ENCODE measurements at places on chromosomes 16 and 17.

DNA sequence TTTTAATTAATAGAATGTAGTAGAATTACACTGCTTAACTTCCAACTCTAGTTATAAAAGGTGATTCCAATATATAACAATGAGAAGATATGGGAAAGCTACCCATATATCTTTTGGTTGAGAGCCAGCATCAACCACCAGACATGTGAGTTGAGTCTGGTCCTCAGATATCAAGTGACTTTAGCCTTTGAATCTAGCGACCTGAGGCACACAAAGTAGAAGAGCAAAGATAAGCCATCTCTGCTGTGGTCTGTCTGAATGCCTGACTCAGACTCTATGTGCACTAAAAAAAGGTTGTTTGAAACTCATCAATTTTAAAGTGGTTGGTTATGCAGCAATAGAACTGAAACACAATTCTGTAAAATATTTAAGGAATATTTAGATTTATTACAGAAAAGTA lies 492.5 kb upstream of the SOX9 start:
- DNase-seq: no peak

DNA sequence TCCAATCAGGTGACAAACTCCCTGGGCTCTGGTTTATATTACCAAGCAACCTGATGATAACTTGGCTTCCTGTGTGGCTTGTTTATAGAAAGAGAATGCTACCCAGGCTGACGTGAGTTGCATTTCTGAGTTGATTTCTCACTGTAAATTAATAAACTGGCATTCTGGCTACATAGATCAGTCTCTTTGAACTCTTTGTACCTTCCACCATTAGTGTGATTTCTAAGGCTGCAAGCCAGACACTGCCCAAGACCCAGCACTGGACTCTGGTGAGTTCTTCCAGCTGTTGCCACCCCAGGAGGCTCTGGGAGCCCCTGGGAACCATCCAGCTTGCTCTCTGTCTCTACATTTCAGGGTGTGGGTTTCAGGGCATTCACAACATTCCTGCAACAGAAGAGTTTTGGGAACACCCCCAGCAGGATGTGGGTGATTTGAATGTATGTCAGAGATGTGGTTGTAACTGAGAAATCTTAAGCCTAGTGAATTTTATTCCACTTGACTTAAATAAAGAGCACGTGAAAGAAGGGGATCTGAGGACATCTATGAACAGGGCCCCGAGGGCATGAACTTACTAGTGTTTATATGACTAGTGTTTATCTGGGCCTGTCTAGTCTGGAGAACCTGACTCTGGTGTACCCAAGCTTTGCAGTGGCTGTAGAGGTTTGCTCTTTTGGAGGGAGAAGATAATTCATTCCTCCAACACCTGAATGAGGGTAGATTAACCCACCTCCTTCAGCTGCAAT lies 30.3 kb upstream of the LRRC37A start:
- DNase-seq: no peak

DNA sequence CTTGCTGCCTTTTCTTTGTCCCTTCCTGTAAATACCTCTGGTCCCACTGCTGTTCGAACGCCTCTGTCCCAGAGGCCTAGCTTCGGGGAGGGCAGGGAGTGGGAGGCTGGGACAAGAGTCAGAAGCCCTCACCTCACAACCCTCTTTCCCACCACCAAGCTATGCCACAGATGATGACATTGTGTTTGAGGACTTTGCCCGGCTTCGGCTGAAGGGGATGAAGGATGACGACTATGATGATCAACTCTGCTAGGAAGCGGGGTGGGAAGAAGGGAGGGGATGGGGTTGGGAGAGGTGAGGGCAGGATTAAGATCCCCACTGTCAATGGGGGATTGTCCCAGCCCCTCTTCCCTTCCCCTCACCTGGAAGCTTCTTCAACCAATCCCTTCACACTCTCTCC lies 10.4 kb downstream of the ARRB2 start:
- DNase-seq: no peak

- DNase-seq: no peak
These were observed 3.2 kb downstream of the DPEP1 start for GRCh38 chr16:89616623-89617022.

DNA sequence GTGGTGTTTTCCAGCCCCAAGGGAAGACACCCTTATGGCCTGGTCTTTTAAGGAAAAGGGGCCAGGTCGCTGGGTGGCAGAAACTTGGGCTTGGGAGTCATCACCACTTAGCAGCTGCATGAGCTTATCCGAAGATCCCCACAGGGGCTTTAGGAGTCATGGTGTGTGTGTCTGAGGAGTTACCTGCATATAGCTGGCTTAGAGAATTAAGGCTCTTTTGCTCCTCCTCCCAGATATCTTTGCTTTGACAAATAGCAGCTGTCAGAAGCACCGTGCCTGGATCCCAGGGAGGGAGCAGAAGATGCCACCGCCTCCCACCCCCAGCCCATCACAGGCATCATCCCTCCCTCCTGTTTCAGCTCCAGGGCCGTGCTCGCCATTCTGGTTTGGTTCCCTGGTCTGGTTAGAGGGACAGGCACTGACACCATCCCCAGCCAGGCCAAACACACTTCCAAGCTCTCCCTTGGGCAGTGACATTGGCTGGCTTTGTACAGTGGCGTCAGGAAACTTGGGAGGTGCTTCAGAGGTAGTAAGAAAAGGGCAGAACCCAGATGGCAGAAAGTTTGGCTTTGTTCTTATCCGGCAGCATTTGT lies 17.4 kb downstream of the LDHD start:
- DNase-seq: no peak

GRCh38 chr17:29972277-29972676 lies 30.8 kb downstream of the EFCAB5 start:
- DNase-seq: no peak

DNA sequence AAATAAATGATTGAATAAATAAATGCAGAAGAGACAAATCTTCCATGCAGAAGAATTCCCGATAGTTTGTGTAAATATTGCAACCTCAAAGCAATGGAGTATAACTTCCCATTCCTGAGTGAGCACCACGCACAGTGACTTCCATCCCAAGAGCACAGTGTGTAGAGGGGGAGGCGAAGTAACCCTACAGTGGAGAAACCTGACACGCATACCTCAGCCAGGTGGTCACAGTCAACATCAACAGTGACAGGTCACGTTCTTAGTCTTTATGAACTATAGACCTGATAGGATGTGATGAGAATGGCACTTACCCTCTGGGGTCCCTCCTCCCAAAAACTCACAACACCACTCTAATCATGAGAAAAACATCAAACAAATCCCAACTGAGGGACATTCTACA lies 111.6 kb downstream of the DYNLRB2 start:
- DNase-seq: no peak

DNA sequence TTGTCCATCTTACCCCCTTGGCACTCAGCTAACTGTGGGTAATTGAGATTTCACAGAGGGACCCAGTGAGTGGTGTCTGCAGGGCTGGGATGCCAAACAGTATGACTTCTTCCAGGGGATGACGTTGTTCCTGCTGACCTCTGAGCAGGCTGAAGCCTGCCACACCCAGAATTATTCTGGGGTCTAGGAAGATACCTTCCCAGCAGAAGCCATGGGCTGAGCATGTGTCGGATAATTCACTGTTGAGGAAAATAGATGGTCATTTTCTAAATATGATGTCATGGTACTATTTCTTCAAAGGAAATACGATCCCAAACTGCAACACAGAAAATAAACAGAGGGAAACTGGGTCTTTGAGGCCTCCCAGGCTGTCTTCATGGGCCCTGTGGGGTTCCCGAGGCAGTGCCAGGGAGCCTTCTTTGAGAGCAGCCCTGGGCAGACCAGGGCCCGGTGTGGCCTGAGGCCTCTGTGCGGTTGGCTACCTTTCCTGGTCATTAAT lies 17.4 kb downstream of the WNT9B start:
- no peak for DNase-seq

- DNase-seq: peak; percentile 35
These were observed 7.5 kb upstream of the RASD1 start for GRCh38 chr17:17503566-17504130.

DNA sequence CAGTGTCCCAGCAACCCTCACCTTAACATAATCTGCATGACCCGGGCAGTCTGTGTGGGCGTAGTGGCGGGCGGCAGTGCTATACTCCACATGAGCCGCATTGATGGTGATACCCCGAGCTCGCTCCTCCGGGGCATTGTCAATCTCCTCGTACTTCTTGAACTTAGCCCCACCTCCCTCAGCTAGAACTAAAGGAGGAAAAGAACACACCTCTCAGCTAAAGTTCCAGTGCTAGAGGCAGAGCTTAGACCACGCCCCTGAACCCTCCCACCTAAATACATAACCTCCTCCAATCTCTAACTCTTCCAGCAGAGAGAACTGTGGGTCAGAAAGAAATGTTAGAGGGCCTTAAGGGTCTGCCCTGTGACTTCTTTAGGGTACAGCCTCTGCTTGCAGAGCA lies 855 bp downstream of the TUFM start:
- DNase-seq: no peak

- peak; percentile 99 for DNase-seq
These were observed at the start of gene INO80E for GRCh38 chr16:29995911-29996765. Gene INO80E, plus strand, starts transcription at chr16:29996241. Its CDS starts 70 bp downstream, at chr16:29996311.

GRCh38 chr16:14063618-14064581 lies 7.2 kb upstream of the MRTFB start:
- DNase-seq: no peak

DNA sequence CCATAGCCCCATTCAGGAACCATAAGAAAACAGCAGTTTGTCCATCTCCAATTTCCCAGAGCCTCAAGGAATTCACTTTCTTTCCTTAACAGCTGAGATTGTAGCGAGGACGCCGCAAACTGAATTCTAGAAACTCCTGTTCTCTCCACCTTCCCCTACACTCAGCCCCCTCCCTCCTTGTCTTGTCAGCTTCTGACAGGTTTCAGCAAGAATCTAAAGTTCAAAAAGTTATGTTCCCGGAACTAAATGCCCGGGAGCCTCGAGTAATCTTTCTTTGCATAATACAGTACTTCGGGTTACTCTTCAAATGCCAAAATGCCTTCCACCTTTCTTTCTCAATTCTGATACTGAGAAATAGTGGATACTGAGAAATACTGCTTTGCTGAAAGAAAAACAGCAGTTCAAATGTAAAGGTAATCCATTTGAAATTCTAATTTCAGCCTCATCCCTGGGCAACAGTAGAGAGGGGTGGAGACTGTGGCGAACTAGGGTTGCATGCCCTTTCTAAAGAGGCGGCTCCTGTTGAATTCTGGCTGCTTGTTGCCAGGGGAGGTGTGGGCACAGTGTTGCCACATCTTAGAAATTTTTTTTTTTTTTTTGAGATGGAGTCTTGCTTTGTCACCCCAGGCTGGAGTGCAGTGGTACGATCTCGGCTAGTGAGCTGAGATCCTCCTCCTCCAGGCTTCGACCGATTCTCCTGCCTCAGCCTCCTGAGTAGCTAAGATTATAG lies 63.5 kb upstream of the USP7 start:
- DNase-seq: no peak

DNA sequence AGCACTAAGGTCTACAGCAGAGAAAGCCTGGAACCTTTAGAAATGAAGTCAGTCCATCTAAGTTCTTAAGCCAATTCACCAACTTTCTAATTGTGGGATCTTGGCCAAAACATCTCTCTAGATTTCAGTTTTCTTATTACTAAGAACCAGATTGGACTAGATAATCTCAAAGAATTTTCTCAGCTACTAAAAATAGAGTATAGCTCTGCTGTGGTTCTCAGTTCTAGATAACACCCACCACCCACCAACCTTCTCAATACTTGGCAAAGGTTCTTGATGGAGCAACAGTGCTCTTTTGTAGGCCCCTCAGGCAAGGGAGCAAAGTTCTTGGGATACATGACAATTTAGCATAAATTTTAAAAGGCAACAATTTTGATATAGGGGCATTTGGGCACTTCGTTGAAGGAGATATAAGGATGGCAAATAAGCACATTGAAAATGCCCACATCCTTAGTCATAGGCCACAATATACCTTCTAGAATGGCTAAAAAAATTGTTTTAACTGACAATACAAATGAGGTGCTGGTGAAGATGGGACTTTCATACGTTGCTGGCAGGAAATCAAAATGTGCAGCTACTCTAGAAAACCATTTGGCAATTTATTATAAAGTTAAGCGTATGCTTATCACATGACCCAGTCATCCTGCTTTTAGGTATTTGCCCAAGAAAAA lies 74.4 kb upstream of the TMEM132E start:
- no peak for DNase-seq

DNA sequence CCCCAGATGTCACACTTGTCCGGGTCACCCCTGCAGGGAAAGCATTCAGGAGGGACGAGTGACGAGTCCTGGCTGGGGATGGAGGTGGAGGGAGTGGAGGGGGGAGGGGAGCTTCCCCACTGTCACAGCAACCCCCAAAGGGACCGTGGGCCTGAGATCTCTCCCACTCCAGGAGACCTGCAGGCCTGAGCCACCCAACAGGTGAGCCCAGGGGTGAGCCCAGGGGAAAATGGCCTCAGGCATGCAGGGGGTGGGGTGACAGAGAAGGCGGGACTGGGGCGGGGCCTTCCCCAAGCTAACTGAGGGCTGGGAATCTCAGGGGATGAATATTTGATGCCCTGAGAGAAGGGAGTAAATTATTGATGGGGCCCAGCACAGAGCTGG lies 2.4 kb downstream of the USH1G start:
- DNase-seq: no peak

Data from hippocampal formation (tissue), 2 donors.